Spleen (tissue), 13 donors: ENCODE measurements at places on chromosomes 13 and 19. TPM values are rescaled to one million over a fixed set of nuclear protein-coding genes. Genes with fewer than 3 reads are reported as not detected.

DNA sequence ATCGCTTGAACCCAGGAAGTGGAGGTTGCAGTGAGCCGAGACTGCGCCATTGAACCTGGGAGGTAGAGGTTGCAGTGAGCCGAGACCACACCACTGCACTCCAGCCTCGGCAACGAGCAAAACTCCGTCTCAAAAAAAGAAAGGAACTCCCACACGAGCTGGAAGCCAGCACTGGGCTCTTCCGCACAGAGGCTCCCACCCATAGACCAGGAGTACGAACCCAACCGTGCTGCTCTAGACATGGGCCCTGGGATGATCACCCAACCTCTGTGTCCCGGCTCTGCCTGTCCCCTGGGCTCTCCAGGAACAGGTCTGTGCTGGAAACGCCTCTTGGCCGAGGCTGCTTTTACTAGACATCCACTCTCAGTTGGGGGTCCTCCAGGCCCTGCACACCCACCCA, 12.0 kb downstream of the DOT1L start:
- no peak for DNase-seq

DNA sequence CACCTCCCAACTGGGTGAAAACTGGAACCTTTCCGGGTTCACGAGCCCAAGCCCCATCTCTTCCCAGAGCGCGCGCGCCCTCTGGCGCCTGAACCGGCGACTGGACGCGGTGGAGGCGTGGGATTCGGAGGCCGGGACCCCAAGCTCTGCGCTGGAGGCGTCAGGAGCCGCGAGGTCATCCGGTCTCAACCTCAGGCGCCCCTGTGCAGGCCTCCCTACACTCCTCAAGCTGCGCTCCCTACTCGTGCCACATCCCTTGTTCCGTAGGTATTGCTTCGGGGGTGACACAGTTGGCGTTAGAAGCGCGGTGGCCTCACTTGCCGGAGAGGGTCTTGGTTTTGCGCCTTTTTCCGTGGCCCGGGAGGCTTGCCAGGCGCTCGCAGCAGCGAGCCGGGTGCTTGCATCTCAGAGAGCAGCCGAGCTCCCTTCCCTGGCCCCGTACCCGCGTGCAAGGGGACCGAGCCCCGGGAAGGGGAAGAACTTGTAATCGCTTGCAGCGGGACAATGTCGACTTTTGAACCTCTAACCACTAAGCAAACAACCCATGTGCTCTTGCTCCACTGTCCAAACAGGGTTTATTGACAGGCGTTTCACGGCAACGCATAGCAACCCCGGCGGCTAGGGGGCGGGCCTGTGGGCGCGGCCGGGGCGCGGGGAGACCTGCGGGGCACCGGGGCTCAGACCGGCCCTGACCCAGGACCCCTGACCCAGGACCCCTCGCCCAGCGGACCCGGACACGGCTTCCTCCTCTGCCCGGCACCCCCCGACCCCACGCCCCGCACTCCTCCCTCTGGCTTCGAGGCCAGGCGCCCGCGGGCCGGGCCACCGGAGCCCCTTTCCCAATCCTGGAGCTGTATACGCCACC, 8.5 kb downstream of the CDX2 start:
- peak; percentile 76 for DNase-seq

GRCh38 chr19:18098891-18099622, 1.5 kb downstream of the MAST3 start:
- DNase-seq, result peak; percentile 92

DNA sequence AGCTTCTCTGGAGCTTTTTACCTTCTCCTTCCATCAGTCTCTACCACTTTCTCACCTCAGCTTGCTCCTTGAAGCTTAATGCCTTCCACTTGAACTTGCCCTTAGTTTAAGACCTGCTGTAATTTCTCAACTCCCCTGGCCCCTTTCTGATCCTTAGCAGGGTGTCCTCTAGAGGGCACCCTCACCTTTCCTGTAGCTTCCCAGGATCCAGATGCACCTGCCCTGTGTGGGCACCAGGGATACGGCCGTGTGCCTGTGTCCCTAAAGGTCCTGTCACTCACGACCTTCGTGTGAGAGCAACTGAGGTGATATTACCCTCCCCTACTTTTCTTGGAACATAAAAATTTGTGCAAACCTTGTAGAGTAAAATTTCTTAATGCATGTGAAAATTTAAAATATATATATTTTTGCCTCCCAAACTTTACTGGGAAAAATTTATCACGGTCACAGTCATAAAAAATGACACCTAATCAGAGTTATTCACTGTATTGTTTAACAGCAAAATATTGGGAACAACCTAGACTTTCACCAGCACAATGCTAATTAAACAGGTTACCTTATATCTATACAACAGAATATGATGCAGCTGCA, 46.4 kb downstream of the PSG3 start:
- DNase-seq, result no peak

Gene TYROBP
- polyA plus RNA-seq, result 285 TPM

Gene ZNF580
- polyA plus RNA-seq, result 33.3 TPM

Gene CAMSAP3
- 0.52 TPM for polyA plus RNA-seq

Gene KMT2B
- polyA plus RNA-seq, result 27.6 TPM

Gene ERF
- 49.7 TPM for polyA plus RNA-seq

Gene LGALS7B
- polyA plus RNA-seq, result 167 TPM
